ENCODE measurements at places on chromosomes 5 and 9.

DNA sequence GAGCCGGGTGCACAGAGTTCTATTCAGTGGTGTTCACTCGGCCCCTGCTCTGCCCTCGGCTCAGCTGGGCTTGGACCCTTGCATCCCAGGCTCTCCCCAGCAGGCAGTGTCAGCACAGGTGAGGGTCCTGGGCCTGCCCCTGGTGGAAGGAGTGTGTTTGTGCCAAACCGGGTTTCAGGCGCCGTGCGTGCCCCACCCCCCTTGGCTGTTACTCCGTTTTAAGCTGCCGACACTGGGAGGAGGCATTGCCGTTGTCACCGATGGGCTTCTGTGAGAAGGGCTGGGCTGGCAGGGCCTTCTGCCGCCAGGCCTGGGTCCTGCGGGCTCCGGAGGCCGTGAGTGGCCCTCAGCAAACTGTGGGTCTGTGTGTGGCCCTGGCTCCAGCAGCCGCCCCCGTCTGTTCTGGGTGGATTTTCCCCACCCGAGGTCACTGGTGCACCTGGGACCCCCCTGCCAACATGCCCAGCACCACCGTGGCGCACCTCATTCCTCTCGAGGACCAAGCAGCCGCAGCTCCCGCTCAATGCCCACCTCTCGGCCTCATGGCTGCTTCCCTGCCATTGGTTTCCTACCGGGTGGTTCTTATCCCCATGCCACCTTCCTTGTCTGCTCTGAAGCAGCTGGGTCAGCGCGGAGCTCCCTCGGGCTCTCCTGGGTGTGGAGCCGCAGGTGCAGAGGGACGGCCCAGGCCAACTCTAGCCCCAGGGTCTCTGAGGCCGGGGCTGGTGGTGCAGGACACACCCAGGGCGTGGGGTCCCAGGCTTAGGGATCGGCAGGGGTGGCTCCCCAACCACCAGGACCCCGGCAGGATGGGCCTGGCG, 44.3 kb upstream of the EXOC3 start:
- DNase-seq, result no peak

GRCh38 chr9:134367791-134368490, 41.7 kb downstream of the RXRA start:
- DNase-seq, result no peak

DNA sequence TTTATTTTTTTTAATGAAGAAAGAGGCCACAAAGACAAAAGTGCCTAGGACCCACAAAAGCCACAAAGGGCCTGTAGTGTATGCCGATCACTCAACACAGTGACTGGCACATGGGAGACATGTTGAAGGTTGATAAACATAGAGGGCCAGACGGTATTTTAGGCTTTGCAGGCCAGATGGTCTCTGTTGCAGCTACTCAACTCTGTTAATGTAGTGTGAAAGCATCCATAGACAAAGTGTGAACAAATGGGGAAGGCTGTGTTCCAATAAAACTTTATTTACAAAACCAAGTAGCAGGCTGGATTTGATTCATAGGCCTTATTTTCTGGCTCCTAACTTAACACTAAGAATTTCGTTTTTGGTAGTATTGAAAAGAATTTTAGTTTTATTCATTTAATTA, 139.9 kb downstream of the SGCD start:
- DNase-seq, result no peak

DNA sequence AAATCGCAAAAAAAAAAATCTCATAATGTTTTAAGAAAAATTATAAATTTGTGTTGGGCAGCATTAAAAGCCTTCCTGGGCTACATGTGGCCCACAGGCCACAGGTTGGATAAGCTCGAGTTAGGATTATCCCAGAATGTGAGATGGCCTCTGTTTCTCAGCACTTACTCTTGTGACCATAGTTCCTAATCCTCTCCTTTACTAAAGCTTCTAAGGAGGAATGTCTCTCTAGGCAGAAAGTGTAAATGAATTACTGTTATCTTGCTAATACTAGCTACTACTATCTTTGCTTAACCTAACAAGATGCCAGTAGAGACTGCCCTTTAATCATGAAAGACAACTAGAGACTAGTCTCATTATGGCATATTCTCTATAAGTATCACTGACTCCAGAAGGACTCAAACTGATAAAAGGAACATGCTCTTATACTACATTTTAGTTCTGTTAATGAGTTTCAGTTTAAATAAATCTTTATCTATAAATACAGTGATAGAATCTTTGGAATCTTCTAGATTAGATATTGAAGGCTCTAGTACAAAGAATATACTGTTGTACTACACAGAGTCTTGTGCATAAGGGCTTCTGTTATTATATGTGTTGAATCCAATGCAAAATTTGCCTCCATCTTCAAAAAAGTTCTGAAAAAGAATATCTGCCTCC, 13.8 kb downstream of the INVS start:
- DNase-seq, result no peak

DNA sequence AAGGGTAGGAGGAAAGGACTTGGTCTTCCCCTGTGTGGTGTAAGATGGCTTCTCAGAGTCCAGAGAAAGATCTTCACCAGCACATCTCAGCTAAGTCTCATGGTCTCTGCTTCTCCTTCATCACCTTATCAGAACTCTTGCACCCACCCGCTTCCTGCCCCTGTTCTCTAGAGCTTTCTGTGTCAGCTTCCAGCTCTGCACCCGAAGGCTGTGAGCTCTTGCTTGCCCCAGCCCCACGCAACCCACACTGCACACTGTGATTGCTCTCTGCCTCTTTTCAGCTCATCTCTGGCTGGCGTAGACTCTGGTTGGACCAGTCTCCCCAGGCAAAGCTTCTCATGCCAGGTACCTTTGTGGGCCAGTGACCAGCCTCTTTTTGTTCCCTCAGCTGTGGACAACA, 93.2 kb upstream of the RAPGEF1 start:
- DNase-seq, result no peak

DNA sequence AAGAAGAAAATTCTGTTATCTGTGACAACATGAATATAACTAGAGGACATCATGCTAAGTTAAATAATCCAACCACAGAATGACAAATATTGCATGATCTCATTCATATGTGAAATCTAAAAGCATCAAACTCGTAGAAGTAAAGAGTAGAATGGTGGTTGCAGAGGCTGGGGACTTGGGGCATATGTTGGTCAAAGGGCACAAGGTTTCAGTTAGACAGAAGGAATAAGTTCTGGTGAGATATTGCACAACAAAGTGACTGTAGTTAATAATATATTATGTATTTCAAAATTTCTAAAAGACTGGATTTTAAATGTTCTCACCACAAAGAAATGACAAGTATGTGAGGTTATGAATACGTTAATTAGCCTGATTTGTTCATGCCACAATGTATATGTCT, 24.8 kb downstream of the GRIA1 start:
- DNase-seq, result no peak

DNA sequence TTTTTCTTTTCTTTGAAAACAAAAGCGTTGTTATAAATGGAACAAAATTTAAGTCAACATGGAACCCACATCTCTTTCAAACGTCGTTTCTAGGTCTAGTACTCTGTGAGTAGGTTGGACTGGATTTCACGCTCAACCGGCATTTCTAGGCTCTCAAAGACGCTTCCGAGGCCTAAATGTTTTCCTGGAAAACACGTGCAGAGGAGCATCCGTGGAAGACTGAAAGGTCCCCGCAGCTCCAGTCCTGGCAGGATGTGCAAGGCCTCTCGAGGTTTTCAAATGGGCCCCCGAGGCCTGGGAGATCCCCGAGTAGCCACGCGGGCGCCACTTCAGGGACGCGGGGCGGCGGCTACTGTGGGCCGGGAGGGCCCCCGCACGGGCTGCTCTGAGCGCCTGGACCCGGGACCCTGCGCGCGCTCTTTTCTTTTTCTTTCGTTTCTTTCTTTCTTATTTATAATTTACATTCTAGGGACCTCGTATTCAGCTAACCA, 4.2 kb upstream of the IRX2 start:
- no peak for DNase-seq

GRCh38 chr9:81759680-81760215, 70.4 kb upstream of the TLE1 start:
- DNase-seq, result no peak

- DNase-seq, result no peak
Observed at GRCh38 chr9:106084702-106085101, 390.4 kb downstream of the TMEM38B start.

GRCh38 chr5:133199417-133200178, 147.8 kb downstream of the HSPA4 start:
- no peak for DNase-seq

- no peak for DNase-seq
Observed at GRCh38 chr5:122500245-122501088, 188.4 kb downstream of the SNCAIP start.

GRCh38 chr5:14364576-14365472, 216.8 kb upstream of the OTULINL start:
- DNase-seq, result no peak

- peak; percentile 61 for DNase-seq
Observed at GRCh38 chr9:126705767-126706697, 92.3 kb downstream of the LMX1B start.

GRCh38 chr5:117463881-117464570, 889.4 kb upstream of the SEMA6A start:
- no peak for DNase-seq

DNA sequence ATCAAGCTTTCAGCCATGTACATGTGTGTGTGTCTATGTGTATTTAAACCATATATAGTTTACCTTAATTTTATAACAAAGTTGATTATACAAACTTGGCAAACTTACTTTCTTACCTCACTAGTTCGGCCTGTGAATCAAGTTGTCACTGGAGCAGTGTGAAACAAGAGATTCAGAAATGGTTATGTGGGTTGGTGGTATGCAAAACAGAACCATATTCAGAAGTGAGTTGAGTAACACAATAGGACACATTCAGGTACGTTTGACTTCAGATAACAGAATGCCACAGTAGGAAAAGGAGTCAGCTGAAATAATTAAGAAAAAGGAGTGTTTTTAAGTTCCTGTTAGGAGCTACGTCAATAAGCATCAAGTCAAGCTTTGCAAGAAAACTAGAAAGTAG, 21.5 kb downstream of the XPA start:
- no peak for DNase-seq

DNA sequence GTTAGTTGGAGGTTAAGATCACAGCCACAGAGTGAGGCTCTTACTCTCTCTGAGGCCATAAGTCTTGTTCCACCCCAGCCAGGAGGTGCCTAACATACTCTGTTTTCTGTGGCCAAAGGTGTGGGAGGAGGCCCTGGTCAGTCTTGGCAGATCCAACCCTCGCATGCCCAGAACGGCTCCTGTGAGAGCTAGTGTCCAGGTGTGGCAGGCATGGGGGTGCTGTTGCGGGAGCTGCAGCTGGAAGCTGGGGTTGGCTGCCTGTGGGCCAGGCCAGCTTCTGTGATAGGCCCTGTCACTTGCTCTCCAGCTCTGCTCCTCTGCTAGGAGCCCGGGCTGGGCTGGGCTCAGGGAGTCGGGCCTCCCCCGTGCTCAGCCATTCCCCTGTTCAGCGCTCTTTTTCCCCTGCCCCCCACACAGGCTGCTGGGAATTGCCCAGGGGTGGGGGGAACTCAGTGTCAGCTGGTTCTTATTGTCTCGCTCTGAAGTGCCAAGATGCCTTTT, 31.6 kb downstream of the IER5L start:
- no peak for DNase-seq

GRCh38 chr9:14960881-14961280, 50.7 kb upstream of the FREM1 start:
- DNase-seq, result no peak

DNA sequence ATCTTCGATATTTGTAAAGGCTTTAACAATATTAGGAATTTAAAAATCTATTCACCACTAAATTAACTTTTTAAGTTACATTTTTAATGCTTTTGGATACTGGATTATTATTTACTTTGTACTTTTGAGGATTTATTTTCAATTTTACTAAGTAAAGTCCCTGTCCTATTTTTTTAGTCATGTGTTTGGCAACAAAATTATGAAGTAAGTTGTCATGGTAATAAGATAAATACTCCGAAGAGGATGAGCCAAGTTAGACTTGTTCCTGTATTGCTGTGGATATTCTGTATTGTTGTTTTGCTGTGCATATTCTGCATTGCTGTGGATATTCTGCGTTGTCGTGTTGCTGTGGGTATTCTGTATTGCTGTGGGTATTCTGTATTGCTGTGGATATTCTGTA, 210.1 kb downstream of the MTRR start:
- DNase-seq, result no peak

GRCh38 chr5:39775797-39776365, 351.1 kb upstream of the DAB2 start:
- no peak for DNase-seq
